ENCODE measurements at places on chromosomes 3 and 15. TPM values are rescaled to one million over a fixed set of nuclear protein-coding genes. Genes with fewer than 3 reads are reported as not detected.

ZIC4 gene
- total RNA-seq: not detected

GOLGA8G gene
- total RNA-seq: not detected

RETNLB gene
- not detected for total RNA-seq

CYP1A1 gene
- not detected for total RNA-seq

All from esophagus squamous epithelium (tissue), 5 donors.